ENCODE measurements at places on chromosomes 6 and 20.

- DNase-seq: no peak
Measured at GRCh38 chr6:152379423-152379822, 257.7 kb downstream of the SYNE1 start.

DNA sequence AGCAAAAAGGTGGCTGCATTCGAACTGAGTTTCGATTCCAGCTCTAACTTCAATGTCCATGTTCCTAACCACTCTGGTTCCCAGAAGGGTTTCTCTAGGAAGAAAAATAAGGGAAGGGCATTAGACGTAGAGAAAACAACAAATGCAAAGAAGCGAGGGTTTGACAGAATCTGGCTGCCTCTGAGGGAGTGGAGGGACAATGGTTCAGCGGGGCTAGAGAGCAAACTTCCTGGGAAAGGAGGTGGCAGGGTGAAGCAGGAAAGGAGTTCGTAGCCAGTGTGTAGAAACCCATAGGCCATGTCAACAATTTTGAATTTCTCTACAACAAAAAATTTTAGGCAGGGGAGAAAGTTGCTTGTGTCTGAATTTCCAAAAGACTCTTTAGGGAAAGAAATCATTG, 14.5 kb upstream of the DNAAF9 start:
- no peak for DNase-seq

DNA sequence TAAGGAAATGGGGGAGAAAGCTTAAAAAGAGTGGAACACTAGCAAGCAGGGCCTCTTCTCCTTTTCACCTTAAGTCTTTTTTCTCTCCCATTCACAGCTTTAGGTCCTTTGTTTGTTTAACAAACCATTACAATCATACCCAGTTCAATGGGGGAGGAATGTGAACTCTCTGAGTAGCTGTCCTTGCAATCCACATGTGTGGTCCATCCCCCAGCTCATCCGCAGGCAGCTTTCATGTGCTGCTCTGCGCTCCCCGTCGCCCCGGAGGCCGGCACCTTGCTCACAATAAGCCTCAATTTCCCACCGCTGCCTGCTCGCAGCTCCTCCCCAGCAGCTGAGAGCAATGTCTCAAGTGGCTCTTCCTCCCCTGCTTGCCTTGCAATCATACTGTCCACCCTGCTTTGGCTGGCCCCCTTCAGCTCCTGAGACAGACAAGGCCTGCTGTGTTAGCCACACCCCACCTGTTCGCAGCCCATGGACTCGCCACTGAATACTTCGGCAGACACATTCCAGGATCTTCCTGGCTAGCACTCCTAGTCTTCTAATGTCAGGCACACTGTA, 49.1 kb downstream of the PLAGL1 start:
- DNase-seq: no peak

DNA sequence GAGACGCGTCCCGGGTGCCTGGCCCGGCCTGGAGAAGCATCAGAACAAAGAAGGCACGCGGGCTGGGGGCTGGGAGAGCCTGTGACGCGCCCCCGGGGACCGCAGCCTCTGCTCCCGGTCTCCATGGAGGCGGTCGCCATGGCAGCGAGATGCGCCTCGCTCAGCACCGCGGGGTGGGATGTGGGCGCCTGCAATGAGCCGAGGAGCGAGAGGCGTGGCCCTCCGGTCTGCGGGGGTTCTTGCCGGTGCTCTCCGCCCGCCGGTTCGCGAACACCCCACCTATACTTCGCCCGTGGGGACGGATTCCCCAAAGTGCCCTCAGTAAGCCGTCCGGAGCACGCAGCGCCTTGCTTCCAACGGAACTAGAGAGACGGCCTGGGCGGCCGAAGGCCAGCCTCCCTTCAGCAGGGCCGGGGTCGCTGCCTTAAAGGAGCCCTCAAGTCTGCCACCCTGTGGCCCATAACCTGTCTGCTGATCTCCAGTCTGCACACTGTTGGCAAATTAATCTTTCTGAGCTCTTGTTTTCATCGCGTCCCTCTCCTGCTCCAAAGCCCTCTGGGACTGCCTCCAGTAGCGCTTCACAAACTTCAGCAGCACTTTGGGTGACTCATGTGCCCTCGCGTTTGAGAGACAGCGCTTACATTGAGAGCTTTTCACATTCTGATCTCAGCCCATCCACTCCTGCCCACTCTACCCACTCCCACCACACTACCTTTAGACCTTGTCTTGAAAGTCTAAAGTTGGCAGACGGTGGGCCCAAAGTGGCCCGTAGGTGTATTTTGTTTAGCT, 983 bp upstream of the ADISSP start:
- peak; percentile 52 for DNase-seq

DNA sequence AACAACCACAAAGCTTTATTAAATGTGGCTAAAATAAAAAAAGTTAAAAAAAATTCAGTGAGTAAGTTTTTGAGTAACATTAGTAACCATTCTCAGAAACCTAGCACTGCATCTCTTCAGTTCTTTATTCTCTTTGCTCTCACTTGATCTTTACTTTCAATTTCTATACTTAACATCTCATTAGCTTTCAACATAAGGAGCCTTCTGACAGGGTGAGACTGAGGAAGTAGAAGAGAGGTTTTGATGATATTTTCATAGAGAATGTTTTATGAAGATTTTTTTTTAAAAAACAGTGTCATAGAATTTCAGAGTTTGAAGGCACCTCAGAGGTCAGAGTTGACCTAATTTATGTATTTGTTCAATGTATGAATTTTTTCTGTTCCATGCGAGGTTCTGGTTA, 60.8 kb downstream of the FAM83B start:
- DNase-seq: no peak

- DNase-seq: no peak
Measured at GRCh38 chr6:150236544-150236943, 93.7 kb downstream of the PPP1R14C start.

DNA sequence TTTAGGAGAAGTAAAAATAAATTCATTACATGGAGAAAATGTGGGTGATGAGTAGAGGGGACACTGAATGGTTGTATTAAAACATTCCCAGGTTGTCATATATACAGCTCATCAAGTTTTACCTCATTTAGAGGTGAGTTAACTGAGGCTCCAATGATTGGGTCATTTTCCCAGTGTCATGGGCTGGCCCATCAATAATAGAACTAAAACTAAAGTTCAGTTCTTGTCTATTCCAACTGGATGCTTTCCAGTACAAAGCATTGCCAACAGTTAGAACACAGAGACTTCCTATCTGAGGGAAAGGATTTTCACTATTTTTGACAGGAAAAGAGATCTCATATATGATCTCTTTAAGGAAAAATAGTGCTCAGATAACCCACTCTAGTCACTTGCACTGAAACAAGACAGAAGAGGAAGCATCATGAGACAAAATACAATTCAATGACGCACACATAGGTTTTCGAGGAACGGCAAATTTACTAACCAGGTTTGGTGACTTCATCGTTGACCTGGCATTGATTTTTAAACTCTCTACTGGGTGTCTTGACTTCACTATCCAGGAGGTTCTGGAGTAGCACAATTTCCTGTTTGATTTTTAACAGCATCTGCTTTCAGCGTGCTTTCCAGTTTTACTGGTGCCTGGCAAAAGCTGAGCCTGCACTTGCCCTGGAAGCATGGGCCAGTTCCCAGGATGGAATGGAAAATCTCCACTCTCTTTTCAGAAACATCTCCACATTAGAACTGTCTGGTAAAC, 195.5 kb upstream of the FBXL4 start:
- DNase-seq: no peak

All from DMS79 (cell line).